Epithelial cell of umbilical artery (primary cell): ENCODE measurements at places on chromosomes 1 and 21. TPM values are rescaled to one million over a fixed set of nuclear protein-coding genes. Genes with fewer than 3 reads are reported as not detected.

Gene CITED4
- total RNA-seq, result 5.5 and 16.4 TPM in 2 replicates

Gene DMBX1
- total RNA-seq, result not detected in 2 replicates

Gene ZSWIM5
- total RNA-seq, result 0.30 and 0.32 TPM in 2 replicates

Gene TEX38
- total RNA-seq, result not detected in 2 replicates

Gene USH2A
- not detected in 2 replicates for total RNA-seq
